ENCODE measurements at places on chromosomes 6 and 20. TPM values are rescaled to one million over a fixed set of nuclear protein-coding genes. Genes with fewer than 3 reads are reported as not detected.

The SMOC2 gene
- total RNA-seq = 126 TPM

GRCh38 chr6:33591424-33592032, 11.5 kb upstream of the BAK1 start:
- no peak for DNase-seq

DNA sequence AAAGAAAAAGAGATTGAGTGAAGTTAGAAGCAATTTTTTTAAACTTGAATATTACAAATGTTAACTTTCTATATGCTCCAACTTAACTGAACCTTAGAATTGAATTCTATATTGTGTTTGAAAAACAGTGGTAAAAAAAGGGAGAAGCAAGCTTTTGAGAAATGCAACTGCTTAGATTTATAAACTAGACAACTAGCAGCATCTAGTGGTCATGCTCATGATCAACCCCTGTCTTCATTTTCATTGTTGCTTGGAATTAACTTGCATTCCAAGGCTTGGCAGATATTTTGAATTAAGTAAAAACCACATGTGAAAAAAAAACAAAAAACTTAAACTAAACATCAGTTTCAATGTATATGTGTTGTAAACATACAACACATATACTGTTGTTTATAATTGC, 113.1 kb downstream of the C6orf58 start:
- DNase-seq = no peak

GRCh38 chr6:156807795-156808194, 30.6 kb downstream of the ARID1B start:
- no peak for DNase-seq

GRCh38 chr6:15882915-15883314, 220.1 kb upstream of the DTNBP1 start:
- DNase-seq = no peak

DNA sequence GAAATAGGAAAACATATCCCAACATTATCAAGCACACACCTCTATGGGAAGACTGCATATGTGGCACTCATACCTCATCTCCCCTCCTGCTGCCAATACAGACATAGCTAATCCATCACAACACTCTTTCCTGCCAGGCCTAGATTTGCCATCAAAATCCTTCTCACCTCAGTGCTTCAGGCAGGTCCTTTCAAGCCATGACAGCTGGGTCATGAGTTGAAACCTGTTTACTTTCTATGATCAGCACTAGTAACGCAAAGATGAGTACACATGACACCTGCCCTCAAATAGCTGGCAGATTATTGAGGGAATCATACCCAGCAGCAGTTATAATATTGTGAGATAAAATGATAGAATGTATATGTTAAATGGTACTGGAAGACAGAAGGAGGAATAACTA, 183.1 kb downstream of the AIG1 start:
- DNase-seq = no peak

DNA sequence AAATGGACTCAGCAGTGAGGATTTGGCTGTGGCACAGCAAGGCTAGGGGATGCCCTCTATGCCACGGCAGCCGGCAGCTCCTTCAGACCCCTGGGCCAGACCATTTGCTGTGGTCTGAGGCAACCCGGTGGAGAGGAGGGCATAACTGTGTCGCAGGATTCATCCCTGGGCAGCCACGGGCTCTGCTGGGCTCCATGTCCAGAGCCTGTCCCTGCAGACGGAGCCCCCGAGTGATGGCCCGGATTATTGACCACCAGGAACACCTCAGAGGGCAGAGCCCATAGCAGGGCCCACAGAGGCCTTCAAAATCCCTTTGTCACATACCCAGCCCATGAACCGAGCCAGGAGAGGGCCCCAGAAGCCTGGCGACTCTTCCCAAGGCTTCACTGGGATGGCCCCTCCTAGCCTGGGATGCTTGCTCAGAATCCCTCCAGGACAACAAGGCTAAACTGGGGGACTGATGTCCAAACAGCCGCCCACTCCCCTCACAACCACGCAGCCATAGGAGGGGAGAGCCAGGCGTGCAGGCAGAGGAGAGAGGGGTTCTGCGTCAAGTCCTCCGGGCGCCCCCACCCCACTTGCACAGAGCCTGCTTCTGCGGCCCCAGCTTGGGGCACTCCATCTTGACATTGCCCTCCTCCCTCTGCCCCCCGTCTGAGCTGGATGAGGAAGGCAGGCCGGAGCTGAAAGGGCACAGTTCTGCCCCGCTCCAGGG, 68.2 kb upstream of the AFDN start:
- DNase-seq = no peak

GRCh38 chr6:112234601-112235000, 19.8 kb downstream of the LAMA4 start:
- DNase-seq = no peak

- DNase-seq = no peak
Measured at GRCh38 chr6:160950507-160950906, 41.1 kb upstream of the MAP3K4 start.

All from omental fat pad (tissue), 4 donors.